MM.1S (cell line): ENCODE measurements at places on chromosomes 1 and 21.

- no peak for DNase-seq
Measured at GRCh38 chr1:39711966-39712340, 20.7 kb upstream of the HPCAL4 start.

- DNase-seq: no peak
Measured at GRCh38 chr1:223358826-223359225, 5.2 kb downstream of the SUSD4 start.

DNA sequence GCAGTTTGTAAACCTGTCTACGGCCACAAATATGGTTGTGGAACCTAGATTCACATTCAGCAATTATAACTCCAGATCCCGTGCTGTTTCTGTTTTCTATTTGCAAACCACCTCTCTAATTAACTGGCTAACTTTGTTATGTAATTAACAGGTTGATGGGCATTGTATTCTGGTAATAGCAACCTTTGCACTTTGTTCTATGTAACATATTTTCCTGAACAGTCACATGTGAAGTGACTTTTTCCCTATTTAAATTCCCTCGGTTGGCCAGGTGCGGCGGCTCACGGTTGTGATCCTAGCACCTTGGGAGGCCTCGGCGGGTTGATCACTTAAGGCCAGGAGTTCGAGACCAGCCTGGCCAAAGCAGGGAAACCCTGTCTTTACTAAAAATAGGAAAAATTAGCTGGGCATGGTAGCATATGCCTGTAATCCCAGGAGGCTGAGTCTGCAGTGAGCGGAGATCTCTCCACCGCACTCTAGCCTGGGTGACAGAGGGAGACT lies 1.4 kb downstream of the ACADM start:
- peak; percentile 17 for DNase-seq

DNA sequence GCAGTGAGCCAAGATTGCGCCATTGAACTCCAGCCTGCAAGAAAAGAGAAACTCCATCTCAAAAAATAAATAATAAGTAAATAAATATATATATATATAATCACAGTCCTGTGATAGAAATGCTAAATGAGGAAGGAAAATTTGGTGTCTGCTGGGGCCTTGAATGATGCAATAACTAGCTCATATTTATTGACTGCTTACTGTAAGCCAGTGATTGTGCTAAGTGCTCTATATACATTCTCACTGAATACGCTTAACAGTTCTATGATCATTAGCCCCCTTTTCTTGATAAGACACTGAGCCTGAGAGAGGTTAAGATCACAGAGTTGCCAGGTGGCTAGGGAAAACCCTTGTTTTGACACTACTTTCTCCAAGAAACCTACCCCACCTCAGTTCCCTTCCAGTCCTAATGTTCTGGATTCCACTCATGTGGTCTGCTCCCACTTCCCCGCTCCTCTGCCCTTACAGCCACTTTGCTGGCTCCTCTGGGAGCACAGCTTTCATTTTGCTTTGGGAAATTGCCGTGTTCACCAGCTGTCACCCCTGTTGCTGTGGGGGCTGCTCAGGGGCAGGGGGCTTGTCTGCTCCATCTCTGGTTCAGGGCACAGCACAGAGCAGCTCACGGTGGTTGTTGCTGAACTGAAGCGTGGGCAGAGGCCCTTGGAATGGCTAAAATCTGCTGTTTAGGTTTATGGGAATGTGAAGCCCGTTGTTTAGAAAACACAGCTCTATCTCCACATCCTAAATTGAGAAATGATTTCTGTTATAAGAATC lies 2.5 kb upstream of the BMP8A start:
- no peak for DNase-seq

- no peak for DNase-seq
Measured at GRCh38 chr1:219304227-219305226, 130.8 kb downstream of the LYPLAL1 start.

DNA sequence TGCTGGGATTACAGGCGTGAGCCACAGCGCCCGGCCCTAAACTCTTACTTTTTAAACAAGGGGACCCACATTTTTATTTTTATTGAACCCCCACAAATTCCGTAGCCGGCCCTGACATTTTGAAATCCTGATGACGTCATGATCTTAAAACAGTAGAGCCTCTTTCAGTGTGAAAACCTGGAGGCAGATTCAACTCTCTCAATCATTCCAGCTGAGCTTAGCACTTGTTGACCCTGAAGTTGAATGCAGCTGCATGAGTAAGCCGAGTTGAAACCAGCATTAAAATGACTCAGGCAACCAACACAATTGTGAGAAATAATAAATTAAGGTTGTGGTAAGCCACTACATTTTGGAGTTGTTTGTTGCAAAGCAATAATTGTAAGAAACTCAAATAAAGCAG lies 93.9 kb upstream of the ADGRL4 start:
- DNase-seq: no peak

DNA sequence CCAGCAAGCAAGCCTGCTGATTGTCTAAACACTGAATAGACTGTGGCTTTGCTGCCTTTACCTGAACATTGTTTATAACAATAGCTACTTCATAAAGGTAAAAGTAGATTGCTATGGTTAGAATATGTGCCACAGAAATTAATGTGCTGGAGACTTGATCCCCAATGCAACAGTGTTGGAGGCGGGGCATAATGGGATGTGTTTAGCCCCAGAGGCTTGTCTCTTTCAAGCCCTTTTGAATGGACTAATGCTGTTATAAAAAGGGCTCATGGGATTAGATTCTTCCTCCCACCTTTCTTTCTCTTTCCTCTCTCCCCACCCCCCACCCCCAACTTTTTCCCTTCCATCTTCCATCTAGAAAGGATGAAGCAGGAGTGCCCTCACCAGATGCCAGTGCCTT lies 80.2 kb upstream of the PPP2R5A start:
- DNase-seq: no peak

DNA sequence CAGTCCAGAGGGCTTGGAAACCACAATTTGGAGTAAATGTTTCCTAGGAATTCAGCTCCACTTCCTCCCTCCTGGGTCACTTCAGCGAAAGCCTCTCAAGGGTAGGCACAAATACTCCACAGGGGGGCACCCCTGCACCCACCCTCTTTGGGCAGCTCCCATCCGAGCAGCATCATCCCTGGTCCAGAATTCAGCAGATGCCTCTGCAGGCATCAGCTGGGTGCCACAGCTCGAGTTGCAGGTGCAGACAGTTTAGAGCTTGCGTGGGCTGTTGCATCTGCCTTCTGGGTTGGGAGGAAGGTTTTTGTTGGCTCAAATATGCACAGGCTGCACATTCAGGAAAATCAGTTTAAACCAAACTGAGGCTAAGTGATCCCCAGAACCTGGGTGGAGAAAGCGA lies 25.0 kb downstream of the KANK4 start:
- no peak for DNase-seq

GRCh38 chr1:46530791-46531409 lies 20.5 kb downstream of the KNCN start:
- DNase-seq: no peak

DNA sequence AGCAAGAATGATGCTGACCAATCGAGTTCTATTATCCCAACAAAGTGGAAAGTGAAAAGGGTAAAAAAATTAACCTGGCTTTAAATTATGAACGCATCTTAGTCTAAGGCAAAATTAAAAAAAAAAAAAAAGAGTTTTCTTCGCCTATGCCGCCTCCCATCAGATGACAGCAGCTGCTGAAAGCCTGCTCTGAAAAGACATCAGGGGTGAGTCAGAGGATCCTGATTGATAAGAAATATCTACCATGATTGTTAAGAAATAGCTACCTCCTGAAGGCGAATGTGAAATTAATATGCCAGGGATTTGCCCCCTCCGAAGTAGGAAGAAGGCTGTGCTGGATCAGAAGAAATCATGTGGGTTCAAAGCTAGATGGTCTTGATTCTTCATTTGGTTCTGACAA lies 216.8 kb upstream of the C1orf87 start:
- DNase-seq: no peak
